ENCODE measurements at places on chromosomes 3 and 15.

DNA sequence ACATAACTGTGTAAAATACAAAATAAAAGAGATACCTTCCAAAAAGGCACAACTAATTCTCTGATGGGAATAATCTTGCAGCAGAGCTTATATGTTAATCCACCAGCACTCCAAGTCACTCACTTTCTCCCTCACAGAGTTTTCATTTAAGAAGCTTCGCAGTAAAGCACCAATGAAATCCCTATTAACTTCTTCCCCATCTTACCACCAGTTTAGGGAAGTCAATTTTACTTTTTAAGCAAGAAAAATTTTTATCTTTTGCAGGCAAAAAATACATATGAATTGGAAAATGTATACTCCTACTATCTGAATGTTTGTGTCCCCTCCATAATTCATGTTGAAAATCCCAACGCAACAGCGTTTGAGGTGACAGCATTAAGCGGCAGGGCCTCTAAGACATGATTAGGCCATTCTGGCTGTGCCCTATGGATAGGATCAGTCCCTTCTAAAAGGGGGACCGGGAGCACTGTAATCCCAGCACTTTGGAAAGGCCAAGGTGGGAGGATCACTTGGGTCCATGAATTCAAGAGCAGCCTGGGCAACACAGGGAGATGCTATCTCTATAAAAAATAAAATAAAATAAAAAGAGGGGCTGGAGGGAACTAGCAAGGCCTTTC, 435.8 kb downstream of the SHQ1 start:
- DNase-seq: no peak

DNA sequence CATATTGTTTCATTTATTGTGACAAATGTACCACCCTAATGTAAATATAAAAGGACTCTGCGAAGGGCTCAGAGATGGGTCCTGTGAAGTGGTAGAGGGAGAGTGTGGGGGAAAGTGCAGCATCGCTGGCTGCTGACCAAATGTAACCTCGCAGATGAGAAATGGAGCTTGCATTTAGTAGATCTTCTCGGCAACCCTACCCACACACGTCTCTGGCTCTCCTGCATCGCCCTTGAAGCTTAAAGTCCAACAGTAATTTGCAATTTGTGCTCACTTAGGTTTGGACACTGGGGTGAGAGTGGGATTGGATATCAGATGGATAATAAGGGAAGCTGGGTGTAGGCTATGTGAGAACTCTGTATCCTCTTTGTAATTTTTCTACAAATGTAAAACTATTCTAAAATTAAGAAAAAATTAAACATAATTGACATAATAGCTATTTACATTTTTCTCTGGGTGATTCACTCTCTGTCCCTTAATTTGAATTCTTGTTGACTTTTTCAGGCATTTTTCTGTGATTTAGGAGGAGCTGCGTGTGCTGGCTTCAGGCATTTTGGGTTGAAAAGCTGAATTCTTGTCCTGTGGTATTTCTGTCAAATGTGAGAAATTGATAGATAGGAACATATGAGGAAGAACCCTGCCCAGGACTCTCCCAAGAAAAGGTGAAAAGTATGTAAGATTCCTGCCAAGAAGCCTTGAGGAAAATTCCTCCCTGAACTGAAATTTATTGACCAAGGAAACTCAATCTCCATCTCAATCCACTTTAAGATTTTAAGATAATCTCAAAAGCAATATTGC, 524.7 kb upstream of the MCTP2 start:
- no peak for DNase-seq

- no peak for DNase-seq
These were observed 137.7 kb downstream of the RAB11A start for GRCh38 chr15:66006986-66007385.

GRCh38 chr3:87191175-87191574, 35.9 kb upstream of the CHMP2B start:
- DNase-seq: no peak

DNA sequence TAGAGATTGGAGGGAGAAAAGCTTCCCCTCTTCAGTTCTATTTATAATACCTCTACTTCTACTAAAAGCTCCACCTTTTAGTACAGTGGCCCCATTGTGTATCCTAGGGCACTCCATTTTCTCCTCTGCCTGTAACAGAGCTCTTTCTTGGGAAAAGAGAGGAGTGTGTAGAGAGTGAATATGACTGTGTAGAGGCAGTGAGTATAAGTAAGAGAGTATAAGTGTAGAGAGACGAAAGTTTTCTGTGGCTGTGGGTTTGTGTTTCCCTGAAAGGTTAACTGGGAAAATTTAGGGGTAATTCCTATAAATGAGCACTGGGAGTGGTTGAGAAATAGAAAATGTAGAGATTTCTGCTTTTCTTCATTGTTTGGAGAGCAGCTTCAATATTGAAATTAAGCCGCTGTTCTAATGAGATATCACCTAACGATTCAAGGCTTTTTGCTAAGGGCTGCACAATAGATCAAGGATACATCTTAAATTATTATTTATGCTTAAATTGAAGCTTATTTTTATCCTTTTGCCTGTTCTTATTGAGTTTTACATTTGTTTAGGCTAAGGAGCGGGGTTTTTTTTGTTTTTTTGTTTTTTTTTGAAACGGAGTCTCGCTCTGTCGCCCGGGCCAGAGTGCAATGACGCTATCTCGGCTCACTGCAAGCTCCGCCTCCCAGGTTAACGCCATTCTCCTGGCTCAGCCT, 6.9 kb downstream of the IQGAP1 start:
- no peak for DNase-seq

DNA sequence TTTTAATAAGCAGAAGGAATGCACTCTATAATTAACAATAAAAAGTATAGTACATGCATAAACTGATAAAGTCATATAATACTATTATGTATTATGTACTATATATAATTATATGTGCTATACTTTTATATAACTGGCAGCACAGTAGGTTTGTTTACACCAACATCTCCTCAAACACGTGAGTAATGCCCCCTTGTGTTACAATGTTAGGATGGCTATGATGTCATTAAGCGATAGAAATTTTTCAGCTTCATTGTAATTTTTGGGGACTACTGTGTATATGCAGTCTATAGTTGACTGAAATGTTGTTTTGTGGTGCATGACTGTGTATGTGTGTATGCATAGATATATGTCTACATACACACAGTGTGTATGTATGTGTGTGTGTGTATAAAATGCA, 100.6 kb downstream of the SLMAP start:
- no peak for DNase-seq

DNA sequence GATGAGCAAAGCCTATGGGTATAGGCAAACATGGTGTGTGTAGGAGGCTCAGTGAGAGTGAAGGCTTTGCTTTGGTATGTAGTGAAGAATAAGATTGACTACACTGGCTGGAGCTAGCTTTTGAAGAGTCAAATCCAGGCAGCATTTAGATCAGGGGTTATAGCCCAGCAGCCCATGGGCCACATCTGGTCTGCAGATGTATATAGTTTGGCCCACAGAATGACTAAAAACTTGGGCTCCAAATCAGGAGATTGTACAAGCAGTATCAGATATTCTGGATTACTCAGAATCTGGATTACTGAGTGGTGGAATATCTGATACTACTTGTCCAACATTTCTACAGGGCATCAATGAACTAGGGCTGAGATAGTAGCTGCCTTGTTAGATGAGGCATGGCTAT, 92.9 kb upstream of the FGF7 start:
- no peak for DNase-seq
